ENCODE measurements at places on chromosomes 6 and 20.

DNA sequence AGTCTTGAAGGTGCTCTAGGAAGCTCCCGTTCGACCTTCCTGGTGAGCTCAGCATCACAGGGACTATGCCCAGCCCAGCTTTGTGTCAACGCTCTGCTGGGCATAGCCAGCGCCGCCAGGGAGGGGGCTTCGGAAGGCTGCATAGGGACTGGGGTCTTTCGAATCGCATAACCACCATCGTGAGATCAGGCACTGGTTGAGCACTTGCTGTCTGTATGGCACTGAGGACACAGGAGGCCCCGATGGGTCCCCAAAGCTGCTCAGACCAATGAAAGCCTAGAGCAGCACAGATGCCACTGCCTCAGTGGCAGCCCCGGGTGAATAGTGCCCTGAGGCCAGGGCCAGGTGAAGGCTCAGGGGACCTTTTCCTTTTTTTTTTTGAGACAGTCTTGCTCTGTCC is 96.7 kb downstream of the TAF4 start:
- no peak for DNase-seq

DNA sequence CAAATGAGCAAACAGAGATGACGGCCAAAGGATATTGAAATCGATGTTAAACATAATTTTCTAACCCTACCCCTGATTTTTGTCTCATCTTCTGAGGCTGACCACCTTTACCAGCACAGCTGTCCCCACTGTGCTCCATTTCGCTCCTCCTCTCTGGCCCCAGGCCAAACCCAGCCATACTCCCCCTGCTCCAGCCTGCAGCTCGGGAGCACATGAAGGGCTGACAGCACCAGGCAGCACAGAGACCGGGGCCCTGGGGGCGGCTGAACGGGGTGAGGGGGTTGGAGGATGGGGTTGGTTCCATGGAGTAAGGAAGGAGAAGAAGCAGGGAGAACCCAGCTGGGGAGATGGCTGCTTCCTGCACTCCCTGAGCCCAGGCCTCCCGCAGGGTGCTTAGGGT is 3.2 kb upstream of the NCR2 start:
- DNase-seq: no peak

GRCh38 chr20:35942243-35942642 is 12.1 kb downstream of the SCAND1 start:
- no peak for DNase-seq

GRCh38 chr20:11043001-11043400 is 369.2 kb upstream of the JAG1 start:
- no peak for DNase-seq

- DNase-seq: no peak
Measured at GRCh38 chr6:170423030-170423429, 116.5 kb downstream of the FAM120B start.

Data from NCI-H1092 treated with DMSO at 0.1 percent for 48 hours (cell line).